AG04449 (cell line): ENCODE measurements at places on chromosomes 11 and 22.

DNA sequence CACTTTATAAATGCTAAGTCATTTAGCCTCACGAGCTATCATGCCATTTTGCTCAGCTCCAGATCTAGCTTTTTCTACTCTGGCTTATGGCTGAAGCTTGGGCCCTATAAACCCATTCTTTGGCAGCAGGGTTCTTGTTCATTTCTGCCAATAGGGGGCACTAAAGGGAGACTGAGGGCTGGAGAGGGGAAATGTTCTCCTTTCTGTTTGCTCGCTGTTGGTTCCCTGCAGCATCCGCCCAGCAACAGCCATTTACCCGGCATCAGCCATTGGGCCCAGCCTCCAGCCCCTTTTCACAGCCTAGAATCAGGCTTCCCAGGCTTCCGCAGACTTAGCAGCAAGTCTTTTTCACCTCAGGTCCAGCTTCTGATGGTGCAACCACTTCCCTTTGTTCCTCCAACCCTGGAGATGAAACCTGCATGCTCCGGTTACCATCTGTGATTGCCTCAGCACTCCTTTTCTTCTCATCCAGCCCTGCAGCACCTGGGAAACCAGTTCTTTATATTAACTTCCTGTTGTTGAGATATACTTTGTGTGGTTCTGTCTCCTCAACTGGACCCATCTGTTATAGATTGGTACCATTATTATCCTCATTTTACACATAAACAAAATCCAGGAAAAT lies 4.2 kb upstream of the ME3 start:
- DNase-seq: no peak

- no peak for DNase-seq
Measured at GRCh38 chr11:108009497-108010370, 1.0 kb downstream of the CUL5 start.

DNA sequence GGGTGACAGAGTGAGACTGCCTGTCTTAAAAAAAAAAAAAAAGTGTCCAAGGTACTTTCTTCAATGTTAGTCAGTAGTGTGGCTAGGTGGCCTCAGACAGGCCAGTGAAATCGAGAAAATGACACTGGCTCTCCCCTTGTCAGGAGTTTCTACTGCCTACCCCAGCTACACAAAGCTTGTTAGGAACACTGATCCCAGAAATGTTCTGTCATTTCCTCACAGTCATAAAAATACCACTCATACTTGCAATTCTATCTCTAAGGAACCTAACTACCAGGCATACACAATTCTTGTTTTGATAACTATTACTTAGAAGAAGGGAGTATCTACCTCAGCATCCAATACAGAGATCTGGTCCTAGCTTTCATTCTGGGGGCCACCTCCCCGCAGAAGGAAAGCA lies 31.3 kb downstream of the ATP6V1E1 start:
- no peak for DNase-seq

DNA sequence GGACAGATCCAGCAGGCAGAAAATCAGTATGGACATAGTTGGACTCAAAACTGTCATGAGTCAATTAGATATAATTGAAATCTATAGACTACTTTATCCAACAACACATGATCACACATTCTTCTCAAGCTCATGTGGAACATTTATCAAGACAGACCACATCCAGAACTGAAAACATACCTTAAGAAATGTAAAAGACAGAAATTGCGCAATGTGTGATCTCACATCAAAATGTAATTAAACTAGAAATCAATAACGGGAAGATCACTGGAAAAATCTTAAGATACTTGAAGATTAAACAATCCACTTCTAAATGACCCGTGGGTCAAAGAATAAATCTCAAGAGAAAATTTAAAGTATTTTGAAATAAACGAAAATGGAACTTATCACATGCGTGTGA lies 435.3 kb downstream of the OPCML start:
- DNase-seq: no peak

- no peak for DNase-seq
Measured at GRCh38 chr22:35567351-35568141, 26.9 kb downstream of the RASD2 start.
